ENCODE measurements at places on chromosomes 7 and 10.

DNA sequence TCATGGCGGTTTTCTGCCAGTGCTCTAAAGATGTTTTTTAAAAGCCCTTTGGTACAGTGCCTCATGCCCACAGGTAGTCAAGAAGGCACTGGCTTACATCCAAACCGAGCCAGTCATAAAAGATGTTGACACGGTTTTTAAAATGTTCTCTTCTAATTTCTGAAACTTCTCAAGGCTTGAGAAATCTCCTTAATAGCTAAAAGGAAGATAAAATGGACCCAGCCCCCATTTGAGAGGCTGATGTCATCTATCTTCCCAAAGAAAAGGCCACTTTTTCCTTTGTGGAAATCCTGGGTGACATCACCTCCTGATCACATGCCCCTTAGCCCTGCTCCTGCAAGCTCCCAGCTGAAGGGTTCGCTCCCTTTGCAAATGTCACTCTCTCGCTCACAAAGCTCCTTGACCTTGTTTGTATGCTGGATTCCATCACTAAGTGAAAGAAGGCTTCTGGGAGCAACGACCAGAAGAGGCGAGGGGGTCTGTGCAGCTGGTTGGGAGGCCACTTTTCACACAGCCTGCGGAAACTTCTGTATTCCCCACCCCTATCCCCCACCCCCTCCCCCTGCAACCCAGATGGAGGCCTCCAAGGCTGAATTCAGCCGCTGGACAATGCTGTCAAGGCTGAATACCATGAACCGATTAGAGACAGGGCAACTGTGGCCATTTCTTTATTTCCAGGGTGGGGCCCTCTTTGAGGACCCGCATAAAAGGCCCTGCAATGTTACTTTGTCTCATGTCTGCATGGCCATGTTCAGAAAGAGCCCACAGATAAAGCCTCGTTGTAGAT, 122.8 kb downstream of the CUBN start:
- DNase-seq = no peak

DNA sequence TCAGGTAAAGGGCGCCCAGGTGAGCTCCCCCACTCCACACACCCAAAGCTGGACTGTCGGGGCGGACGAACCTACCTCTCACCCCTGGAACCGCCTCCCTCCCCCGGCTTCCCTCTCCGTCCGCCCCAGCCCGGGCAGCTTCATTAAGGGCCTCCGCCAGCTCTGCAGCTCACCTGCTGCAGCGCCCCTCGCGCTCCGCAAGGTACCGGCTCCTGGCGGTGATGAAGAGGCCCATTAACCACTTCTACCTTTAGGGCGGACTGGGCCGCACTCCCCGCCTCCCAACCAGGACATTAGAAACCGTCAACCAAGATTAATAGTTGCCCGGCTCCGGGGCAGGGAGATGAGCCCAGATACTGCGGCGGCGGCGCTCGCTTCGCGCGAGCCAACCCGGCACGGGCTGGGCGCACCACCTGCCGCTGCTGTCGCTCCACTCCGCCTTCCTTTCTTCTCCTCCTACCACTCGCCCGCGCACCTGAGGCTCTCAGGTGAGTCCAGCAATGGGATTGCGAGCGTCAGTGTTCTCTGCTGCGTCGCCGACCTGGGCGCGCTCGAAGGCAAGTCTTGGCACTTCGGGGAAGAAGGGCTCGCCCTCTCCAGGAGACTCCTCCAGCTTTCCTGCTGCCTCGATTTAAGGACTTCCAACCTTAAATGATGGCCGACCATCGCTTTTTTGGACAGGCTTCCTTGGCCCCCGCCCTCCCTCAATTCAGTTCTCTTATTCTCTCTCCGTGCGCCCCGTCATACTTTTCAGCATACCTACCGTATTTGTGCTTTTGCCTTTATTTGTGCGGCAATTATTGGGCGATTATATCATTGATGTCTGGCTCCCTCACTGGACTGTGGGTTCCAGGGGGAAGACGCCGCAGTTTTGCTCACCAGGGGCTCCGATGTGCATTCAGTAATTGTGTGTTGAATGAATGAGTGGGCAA, 13.6 kb upstream of the KAZALD1 start:
- DNase-seq = no peak

- DNase-seq = no peak
Observed at GRCh38 chr10:97328646-97329453, 5.7 kb downstream of the FRAT2 start.

DNA sequence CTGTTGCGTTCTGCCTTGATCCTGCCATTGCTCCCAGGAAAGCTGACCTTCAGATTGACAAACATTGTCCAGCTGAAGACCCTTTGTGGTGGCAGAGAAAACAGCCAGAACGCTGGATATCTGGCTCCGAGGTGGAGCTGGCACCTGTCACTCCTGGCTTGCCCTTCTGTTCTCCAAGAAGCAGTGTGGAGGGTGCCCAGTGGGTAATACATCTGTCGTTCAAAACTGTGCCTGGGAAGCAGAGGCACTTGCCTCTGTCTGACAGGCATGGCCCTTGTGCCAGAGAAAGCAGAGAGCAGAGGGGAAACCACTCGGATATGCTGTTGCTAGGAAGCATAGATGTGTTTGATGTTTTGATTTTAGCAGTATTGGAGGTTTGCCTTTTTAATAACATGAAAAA, 231.4 kb downstream of the BMPER start:
- no peak for DNase-seq

DNA sequence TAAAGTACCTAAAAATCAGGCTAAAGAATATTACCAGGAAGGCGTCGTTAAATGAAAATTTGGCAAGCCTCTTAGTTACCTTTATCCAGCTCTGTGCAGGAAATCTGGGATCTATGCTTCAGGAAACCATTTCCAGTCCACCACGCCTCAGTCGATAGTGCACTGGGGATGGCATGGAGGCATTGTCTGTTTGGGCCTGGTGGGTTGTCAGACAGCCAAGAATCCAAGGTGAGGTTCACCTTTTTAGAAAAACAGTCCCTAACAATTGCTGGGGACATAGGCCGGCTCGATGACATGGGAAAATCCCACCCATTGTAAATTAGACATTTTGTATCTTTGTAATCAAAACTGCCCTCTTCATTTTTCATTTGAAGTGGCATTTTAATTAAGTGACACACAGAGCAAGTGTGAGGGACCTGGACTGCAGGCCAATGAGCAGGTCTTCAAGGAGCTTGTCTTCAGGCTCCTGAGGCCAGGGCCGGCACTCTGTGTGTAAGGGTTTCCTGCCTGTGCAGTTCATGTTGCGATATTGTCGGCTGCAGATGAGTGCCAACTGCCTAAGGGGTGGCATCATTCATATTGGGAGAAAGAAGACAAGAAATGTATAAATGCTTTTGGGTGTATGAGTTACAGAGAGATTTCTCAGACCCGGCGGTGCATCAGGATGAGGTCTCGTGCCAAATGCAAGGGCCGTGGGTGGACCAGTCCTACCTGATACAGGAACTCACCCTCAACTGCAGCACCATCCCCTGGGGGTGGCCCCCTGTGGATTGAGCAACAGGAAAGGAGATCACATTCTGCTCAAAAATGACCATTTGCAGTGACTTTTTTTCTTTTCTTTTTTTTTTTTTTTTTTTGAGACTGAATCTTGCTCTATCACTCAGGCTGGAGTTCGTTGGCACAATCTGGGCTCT, 80.8 kb downstream of the PTPRE start:
- no peak for DNase-seq

DNA sequence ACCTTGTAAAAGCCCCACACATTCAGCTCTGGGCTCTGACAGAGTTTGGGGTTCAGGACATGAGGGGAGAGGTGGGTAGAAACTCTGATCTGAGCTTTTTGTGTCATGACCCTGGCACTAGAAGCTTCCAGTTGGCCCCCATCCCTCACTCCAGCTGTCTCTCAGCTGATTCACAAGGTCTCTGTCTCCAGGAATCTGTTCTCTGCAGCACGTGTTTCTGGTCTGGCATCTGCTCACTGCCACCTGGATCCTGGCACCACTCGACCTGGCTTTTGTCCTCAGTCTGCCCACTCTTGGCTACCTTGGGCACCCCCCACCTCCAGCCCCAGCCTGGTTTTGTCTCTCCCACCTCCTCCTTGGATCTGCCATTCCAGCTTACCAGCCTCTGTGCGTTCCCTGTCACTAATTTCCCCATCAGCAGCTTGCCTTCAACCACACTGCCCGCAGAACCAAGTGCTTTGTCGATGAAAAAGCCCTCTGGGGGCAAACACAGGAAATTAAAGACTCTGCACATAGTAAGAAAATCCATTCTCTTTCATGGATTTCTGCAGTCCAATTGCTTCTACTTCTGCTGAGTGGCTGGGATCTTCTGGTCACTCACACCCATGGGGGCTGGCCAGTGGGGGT, 18.3 kb upstream of the ADCYAP1R1 start:
- DNase-seq = no peak

- DNase-seq = no peak
Observed at GRCh38 chr7:28726555-28726954, 231.6 kb downstream of the TRIL start.

- no peak for DNase-seq
Observed at GRCh38 chr10:79193694-79194382, 125.1 kb downstream of the ZMIZ1 start.

- no peak for DNase-seq
Observed at GRCh38 chr10:133013463-133013862, 71.1 kb upstream of the CFAP46 start.

DNA sequence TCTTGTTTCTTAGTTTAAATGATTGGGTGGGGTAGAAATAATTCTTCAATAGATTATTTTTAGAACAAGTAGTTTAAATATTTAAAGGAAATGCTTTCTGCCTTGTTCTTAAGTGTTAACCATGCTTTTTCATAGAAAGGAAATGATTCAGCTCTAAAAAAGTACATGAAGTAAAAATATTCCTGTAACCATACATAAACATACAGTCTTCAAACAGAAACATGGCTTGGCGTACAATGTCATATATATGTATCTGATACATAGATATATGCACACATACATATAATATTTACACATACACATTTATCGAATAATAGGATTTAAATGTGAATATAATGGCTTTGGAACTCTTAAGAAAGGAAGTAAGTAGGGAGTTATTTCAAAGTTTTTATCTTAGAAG, 84.4 kb downstream of the RUNDC3B start:
- no peak for DNase-seq

DNA sequence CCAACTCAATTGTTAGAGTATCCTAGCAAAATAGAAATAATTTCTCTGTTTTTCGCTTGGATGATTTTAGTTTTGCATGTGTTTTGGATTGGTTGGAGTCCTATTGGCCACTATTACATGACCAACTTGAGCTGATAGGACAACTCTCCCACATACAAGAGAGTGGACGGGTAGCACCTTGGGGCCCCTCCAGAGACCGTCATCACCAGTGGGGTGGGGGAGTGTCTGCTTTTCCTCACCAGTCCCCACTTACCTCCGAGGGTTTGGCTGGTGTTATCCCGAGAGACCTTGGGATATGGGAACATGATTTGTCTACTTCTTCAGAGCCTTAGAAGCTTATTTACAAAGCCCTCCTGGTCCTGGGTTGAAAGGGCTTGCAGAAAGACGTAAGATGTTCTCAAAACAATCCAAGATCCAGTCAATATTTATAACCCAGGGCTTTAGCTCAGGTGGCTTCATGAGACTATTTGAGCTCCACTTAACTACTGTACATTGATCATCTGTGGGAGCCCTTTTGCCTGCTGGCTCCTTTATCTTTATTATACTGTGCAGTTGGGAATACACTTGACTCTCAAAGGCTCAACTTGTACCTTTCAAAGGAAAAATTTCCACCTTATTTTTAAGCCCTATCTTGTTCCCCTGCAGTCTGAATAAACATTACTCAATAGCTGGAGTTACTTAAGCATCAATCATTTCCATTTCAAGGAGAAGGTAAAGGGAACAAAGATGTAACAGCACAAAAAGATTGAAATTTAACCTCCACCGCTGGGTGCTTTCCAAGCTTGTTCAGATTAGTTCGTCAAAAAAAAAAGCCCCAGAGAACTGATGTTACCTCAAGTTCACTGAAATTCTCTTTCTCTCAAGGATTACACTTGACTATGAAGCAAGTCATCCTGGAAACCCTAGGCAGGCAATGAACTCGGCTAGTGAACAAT, 119.7 kb downstream of the WDR11 start:
- no peak for DNase-seq

DNA sequence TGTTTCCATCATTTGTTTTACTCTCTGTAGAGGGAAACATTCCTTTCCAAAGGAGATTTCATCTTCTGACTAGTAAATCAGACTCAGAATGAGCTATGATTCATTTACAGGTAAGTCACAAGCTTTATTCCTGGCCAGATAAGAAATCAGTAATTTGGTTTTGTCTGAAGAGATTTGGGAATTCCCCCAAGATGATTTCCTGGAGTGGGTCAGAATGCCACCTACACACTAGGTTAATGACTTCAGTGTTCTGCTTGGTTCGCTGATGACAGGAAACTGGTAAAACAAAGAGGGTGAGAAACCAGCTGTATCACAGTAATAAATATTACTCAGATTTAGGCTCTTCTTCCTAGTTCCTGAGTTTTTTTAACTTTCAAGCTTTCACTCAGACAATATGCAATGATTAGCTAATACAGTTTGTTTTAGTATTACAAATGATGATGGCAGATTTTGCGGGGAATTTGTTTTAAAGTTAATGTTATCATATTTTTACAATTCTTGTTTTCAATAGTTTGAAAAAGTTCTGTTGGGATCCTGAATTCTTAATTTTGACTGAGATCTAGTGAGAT, 8.3 kb upstream of the ASZ1 start:
- DNase-seq = no peak

DNA sequence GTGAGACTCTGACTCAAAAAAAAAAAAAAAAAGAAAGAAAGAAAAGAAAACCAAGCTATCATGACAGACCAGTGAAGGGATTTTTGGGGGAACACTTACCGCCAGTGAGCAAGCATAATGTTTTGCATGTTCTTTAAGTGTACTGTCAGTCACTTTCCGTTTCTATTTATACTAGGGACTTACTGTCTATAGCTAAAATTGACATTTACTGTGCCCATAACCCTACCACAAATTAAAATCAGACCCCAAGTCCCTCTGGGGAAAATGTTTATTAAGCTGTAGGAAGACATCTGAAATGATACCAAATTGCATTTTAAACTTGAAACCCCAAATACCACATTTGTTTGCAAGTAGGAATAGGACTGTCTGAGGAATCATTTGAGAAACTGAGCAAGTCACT, 252.8 kb downstream of the TRIL start:
- no peak for DNase-seq

DNA sequence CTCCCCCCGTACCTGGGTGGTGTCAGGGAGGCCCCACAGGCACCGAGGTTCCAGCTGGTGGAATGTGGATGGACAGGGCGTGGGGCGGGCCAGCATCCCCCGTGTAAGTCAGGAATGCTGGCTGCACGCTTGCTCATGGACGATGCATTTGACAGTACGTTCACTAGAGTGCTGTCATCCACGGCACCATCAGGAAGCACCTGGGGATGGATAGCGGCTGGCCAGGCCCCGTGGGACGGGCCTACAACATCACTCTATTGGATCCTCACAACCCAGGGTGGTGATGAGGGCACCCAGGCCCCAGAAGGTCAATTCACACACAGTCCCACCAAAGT, 63.6 kb downstream of the INSIG1 start:
- no peak for DNase-seq

GRCh38 chr7:149764481-149765398, 8.6 kb downstream of the ZNF467 start:
- DNase-seq = no peak

DNA sequence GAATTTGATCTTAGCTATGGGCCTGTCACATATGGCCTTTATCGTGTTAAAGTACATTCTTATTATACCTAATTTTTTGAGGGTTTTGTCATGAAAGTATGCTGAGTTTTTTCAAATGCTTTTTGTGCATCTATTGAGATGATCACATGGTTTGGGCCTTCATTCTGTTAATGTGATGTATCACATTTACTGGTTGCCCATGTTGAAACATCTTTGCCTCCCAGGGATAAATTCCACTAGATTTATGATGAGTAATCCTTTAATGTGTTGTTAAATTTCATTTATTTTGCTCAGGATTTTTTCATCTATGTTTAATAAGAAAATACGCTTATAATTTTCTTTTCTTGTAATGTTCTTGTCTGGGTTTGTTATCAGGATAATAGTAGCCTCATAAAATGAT, 442.0 kb downstream of the MDFIC start:
- DNase-seq = no peak

Data from stimulated activated CD4-positive, alpha-beta T cell treated with anti-CD3 and anti-CD28 coated beads, Interleukin-12 subunit alpha, Interleukin-12 subunit beta, amount 100 ng/mL, for 24 hours (primary cell).